ENCODE measurements at places on chromosomes 11 and 22. TPM values are rescaled to one million over a fixed set of nuclear protein-coding genes. Genes with fewer than 3 reads are reported as not detected.

The MDK gene
- 52.7 TPM for total RNA-seq

The F2 gene
- total RNA-seq, result not detected

The ZC3H7B gene
- 39.1 TPM for total RNA-seq

The SULT4A1 gene
- total RNA-seq, result 0.09 TPM

The TRMT112 gene
- total RNA-seq, result 407 TPM

The CDC42EP2 gene
- total RNA-seq, result 9.5 TPM

The SOX6 gene
- 2.0 TPM for total RNA-seq

The UPK2 gene
- total RNA-seq, result 0.56 TPM

The OTOG gene
- total RNA-seq, result not detected

The CASP4 gene
- 88.7 TPM for total RNA-seq

The RFPL3 gene
- total RNA-seq, result not detected

The PANX2 gene
- 0.46 TPM for total RNA-seq

Measured in airway epithelial cell (primary cell).